ENCODE measurements at places on chromosomes 5 and 9.

- no peak for DNase-seq
Observed at GRCh38 chr5:55868846-55869245, 17.7 kb downstream of the IL31RA start.

- no peak for DNase-seq
Observed at GRCh38 chr5:9644630-9645029, 14.5 kb upstream of the TAS2R1 start.

- no peak for DNase-seq
Observed at GRCh38 chr9:122779181-122779580, 9.6 kb upstream of the OR5C1 start.

DNA sequence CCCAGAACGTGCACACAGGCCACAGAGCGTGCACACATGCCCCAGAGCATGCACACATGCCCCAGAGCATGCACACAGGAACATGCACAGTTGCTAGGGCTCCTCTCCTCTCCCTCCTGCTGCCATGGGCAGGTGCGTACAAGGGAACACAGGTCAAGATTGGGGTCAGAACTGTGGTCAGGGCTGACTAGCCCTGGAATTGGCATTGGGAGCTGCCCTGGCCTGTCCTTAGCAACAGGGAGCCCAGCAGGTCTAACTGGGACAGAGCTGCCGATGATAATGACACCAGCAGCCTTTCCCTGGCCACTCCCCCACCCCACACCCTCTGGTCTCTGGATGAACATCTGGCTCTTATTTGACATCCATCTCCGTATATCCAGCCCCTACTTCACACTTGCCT, 8.0 kb downstream of the PCDH1 start:
- DNase-seq, result no peak

DNA sequence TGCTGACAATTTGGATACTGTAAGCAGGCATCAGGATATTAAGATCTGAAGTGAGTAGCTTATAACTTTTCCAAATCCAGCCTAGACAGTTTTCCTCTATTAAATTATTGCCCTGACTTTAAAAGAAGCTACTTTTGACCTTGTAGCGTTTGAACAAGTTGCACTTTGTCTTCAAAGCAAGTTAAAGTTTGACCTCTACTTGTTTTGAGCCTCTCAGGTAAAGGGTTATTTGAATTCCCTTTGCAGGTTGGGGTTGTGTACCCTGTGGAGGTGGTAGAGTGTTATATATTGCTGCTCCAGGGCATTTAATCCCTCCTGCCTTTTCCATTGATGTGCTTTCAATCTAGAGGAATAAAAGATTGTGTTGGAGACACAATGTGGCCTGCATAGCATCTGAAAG, 30.1 kb downstream of the FXN start:
- DNase-seq, result no peak

DNA sequence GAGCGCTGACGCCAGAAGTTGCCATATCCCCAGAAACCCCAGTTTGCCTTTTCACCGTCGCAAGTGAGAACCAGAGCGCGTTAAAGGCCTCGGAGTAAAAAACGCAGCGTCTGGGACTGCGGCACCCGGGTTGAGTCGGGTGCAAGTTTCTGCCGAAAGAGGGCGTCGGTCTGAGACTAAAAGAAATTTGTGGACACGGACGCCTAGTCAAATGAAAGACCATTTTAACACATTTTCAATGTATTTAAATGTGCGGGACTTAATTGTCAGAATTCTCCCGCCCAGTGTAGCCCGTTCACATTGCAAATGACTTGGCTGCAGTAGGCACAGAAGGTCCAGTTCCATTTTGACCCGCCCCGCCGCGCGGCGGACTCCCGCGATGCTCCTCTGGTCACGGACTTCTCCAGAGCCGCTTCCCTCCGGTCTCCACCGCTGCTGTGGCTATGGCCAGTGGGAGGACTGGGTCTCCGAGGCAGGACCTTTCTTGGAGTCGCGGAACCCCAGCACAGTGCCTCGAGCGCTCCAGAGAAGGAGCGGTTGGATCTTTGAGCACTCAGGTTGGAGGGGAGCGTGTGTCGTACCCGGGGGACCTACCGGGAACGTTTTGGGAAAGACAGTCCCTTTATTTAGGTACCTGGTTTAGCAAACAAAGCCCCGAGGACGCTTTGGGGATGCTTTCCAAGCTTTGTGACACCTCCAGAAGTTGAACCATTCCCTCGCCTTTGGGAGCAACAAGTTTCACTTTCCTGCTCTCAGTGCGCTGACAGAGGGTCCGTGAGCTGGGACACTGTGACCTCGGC, 1.2 kb upstream of the NPR3 start:
- peak; percentile 33 for DNase-seq

- DNase-seq, result no peak
Observed at GRCh38 chr5:68010740-68011139, 204.8 kb upstream of the PIK3R1 start.

DNA sequence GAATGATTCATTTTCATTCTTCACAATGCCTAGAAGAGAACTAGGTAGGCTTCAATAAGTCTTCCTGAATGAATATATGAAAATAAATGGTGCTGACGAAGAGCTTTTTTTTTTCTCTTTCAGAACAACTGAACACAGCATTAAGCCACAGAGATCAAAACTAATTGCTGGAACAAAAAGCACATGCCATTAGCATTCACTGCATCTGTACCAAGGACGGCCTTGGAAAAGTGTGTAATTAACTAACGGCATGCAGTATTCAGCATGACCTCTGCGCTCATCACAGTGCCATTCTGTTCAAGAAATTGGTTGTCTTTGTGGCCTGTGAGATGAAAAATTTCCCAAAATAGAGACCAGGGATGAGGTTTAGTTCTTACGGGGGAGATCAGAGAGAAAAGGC, 99.3 kb downstream of the NUDT12 start:
- DNase-seq, result no peak
